ENCODE measurements at places on chromosomes 3 and 15.

- DNase-seq = no peak
Observed at GRCh38 chr15:59154243-59154642, 49.3 kb downstream of the CCNB2 start.

GRCh38 chr3:147383617-147384016 is 22.7 kb downstream of the ZIC4 start:
- no peak for DNase-seq

DNA sequence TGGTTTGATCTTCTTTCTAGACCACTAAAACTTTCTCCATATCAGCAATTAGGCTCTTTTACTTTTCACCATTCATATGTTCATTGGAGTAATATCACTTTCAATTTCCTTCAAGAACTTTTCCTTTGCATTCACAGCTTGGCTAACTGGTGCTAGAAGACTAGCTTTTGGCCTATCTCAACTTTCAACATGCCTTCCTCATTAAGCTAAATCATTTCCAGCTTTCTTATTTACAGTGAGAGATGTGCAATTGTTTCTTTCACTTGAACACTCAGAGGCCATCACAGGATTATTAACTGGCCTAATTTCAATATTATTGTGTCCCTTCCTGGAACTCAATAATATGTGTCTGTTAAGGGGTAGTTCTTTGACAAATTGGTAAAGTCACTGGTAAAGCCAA is 42.8 kb upstream of the PLOD2 start:
- DNase-seq = no peak

DNA sequence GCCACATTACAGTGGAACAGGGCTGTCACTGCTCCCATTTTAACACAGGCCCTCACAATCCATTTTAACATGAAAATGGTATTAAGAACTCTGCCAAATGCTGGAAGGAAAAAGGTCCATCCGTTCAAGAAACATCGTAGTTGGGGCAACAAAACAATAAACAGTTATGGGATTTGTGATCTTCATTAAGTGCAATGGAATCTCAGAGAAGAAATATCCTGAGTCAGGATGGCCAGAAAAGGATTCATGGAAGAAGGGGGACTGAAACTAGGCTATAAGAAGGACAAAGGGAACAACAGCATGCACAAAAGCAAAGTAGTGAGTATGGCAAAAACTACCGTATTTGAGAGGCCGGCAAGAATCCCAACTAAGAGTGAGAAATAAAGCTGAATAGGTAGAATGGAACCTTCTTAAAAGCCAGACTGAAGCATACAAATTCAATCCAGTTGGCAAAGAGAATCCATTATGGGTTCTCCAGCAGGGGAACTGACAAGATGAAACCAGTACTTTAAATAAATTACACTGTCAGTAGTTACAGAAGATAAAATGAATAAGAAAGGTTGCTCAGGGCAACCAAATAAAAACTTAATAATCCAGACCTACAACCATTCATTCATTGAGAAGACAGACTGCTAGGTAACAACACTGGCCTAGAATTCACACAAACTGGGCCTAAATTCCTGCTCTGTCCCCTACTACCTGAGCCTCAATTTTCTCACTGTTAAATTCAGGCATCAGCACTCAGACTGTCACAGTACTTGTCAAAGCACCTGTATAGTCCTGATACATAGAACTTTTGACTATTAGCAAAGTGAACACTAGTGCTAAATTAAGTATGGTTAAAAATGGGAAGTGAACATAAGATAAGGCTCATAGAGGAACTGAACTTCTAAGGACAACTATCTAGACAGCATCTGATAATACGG is 6.3 kb downstream of the TBL1XR1 start:
- no peak for DNase-seq

- DNase-seq = no peak
Observed at GRCh38 chr15:43948691-43949325, 122.0 kb downstream of the WDR76 start.

DNA sequence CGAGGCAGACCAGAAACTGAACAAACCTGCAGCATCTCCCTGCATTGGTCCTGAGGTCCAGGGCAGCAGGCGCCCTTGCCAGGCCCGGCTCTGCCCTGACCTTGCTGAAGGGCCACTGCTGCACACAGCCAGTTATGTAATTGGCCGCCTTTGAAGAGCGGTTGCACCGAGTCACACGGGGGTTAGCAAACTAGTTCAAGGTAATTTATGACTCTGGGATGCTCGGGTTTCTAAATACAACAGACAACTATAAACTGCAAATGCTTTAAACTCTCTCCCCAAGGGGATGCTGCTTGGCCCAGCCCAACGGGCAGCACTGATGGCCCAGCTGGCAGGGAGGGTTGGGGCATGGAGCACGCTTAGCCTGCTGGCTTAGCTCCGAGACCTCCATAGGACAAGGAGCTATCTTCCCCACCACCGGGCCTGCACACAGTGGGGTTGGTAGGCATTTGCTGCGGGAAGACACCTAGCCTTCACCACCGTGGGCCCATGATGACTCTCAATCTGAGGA is 60.3 kb upstream of the IQSEC1 start:
- no peak for DNase-seq

DNA sequence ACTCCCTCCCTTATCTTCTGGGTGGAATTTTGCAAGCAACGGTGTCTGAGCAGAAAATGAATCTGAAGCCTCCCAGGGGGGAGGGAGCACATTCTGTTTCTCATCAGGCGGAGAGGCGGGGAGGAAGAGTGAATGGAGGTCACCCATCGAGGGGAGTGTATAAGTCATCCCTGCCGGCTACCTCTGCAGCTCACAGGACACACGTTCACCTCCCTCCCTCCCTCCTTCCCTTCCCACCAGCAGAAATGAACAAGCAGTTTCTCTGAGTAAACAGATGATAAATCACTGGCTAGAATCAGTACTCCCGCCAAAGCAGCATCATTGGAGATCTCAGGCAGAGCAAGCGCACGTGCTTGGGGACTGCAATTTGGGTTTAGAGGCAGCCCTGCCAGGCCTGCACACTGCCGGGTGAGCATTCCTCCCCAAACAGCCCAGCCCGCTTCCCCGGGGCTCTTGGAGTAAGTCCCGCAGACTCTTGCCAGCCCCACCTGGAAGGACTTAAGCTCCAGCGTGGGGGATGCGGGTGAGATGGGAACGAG is 38.3 kb downstream of the CPN2 start:
- peak; percentile 55 for DNase-seq

DNA sequence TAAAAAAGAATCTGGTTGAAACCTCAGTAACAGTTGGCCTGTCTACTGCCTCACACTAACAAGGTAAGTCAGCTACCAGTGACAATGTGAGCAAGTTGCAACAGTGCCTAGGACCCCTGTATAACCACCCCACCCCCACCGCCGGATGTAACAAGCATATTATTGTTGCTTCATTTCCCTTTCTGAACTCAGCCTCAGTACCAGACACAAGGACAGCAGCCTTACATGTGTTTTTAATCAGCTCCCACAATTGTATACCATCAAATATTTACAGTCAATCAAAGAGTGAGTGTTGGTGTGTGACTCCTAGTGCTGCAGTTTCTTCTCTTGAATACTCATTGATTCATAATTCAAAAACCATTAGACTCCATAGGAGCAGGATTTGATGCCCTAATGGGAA is 96.4 kb downstream of the PYDC2 start:
- DNase-seq = no peak

DNA sequence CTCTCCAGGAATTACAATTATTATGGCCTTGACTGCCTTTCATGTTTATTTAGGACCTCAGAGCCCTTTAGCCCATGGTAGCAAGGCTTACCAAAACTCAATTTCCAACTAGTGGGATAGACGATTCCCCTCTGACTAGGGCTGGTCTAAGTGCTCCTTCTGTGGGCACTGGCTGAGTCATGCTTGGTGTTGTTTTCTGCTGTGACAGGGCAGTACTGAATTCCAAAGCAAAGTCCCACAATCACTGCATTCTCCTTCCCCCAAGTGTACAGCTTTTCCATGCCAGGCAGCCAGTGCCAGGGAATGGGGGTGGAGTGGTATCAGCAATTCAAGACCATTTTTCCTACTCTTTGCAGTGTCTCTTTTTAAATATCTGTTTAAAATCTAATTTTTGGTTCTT is 509.0 kb upstream of the NECTIN3 start:
- DNase-seq = no peak

DNA sequence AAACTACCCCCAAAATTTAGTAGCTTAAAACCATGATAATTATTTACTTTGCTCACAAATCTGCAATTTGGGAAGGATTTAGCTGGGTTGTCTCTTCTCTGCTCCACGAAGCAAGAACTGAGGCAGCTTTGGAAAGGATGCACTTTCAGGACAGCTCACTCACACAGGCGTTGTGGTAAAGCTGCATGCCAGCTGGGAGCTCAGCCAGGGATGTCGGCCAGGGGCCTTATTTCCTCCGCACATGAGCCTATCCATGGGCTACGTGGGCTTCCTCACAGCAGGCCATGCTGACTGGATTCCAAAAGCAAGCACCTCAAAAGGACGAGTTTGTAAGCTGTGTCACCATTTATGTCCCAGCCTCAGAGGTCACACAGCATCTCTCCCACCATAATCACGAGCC is 301.3 kb upstream of the IGF1R start:
- no peak for DNase-seq

GRCh38 chr3:55860049-55860721 is 373.1 kb upstream of the WNT5A start:
- no peak for DNase-seq

GRCh38 chr15:33675246-33675645 is 293.1 kb upstream of the CHRM5 start:
- no peak for DNase-seq

DNA sequence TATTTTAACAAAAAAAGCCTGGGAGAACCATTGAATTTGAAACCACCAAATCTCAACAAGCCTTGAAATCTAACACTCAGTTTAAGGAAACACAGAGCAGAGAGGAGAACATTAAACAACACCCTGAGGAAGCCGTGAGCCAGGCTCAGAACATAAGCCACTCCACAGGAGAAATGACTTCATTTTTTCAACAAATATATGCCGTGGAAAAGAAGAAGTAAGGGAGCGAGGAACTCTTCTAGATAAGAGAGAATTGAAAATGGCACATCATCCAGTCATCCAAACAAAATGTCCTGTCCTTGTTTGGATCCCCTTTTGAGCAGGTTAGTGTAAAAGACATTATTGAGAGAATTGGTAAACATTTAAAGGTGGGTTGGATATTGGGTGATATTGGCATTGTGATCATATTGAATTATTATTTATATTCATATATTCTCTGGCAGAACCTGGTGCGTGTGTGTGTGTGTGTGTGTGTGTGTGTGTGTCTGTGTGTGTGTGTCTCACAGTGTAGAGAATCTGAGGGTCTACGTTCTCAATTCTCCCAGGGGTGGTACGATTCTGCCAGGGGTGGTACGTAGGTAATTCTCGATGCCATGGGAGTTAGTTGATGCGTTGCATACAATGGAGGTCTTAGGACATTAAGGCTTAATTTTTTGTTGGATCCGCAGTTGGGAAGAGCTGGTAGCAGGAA is 94.4 kb downstream of the ST6GAL1 start:
- no peak for DNase-seq

DNA sequence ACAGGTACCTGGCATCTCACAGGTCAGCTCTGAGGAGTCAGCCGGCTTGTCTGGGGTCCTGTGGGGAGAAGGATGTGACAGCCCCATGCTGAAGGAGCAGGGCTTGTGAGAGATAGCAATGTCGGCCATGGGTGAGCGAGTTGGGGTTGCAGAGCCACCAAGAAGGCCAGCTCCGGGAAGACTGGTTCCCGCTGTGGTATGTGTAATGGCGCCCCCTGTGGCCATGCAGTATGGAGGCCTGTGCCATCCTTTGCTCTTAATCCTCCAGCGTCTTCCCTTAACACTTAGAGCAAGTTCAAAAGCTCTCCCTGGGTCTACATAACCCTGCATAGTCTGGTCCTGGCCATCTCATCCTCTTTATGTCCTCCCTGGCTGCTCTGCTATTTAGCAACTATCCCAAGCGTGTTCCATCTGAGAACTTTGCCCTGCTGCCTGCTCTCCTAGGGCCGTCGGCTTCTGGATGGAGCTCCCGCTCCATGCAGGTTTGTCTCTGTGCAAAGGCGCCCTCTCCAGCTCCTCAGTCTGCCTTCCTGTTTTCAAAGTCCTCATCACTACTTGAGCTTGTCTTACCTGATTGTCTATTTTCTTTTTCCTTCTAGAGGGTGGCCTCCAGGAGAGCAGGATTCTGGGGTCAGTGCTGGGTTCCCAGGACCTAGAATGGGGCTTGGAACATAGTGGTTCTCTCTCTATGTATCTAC is 40.8 kb upstream of the IQCF6 start:
- DNase-seq = no peak

DNA sequence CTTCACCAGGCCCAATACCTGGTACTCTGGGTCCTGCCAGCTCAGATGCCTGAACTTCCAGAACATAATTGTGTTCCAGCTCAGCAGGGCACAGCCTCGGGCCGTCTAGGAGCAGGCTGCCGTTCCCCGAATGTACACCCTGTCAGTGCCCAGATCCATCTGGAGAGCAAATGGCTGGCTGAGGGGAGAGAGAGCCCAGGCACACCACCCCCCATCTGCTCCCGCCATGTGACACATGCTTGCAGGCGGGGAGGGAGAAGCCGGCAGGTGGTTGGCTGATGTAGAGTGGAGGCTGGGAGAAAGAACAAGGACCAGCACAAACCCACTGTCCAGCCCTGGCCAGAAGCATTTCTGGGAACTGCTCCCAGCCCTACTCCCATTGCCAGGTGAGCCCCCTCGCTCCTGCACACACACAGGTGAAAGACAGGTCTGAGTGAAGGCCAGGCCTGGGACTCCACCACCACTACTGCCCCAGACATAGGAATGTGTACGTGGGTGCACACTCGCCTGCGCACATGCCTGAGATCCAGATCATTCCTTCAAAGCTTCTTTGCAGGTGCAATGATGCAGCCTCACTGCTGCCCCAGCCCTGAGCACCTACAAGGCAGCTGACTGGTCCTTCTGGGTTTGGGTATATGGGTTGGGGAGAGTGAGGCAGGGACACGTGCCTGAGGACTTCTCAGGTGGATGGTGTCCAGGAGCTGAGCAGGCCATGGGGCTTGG is 53.5 kb downstream of the SEMA5B start:
- DNase-seq = no peak

- no peak for DNase-seq
Observed at GRCh38 chr15:26260517-26261133, 397.5 kb upstream of the ATP10A start.

GRCh38 chr3:16264174-16264707 is 502 bp downstream of the DPH3 start:
- DNase-seq = no peak

DNA sequence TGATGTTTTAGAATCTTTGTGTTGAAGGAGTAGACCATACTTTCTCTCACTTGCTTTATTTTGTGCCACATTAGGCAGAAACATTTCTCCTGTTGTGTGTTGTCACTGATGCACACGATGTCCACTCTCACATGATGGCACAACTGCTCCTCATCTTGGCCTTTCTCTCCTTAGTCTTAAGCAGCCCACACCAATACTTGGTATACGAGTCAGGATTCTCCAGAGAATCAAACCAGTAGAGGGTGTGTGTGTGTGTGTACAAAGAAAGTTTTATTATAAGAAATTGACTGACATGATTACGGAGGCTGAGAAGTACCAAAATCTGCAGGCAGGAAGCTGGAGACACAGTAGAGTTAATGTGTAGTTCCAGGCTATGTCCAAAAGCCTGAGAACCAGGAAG is 187.1 kb downstream of the ALCAM start:
- DNase-seq = no peak

- no peak for DNase-seq
Observed at GRCh38 chr3:8624612-8625011, 20.0 kb downstream of the SSUH2 start.

- no peak for DNase-seq
Observed at GRCh38 chr3:111473550-111473949, 68.4 kb upstream of the CD96 start.

- no peak for DNase-seq
Observed at GRCh38 chr3:67094167-67094566, 96.1 kb downstream of the KBTBD8 start.

GRCh38 chr3:189406148-189406547 is 225.0 kb upstream of the TP63 start:
- no peak for DNase-seq

Data from DMS153 (cell line).